ENCODE measurements at places on chromosomes 2 and 18.

DNA sequence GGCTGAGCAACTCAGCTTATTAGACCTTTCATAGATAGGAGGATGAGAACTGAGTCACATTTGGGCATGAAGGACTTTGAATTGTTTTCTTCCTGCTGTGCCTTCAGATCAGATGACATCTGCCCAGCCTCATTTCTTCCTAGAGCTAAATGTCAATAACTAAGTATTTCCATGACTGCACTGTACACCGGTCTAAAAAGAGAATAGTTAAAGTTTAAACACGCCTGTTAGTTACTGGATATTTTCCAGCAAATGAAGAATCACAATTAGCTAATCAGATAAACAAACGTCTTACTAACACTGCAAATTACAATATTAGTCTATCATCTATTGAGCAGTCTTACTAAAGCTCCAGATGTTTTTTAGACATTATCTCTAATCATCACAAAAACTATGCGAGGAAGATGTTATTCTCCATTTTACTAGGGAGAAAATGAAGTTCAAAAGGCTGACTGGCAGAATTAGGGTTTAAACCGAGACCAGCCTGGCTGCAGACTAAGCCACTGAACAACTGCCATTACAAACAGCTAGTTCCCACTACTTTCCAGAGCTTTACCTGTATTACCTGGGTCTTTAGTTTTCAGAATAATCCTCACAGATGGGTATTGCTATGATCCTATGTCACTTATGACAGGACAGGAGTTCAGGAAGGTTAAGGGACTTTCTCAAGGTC, 69.4 kb upstream of the ZNF397 start:
- DNase-seq, result no peak

DNA sequence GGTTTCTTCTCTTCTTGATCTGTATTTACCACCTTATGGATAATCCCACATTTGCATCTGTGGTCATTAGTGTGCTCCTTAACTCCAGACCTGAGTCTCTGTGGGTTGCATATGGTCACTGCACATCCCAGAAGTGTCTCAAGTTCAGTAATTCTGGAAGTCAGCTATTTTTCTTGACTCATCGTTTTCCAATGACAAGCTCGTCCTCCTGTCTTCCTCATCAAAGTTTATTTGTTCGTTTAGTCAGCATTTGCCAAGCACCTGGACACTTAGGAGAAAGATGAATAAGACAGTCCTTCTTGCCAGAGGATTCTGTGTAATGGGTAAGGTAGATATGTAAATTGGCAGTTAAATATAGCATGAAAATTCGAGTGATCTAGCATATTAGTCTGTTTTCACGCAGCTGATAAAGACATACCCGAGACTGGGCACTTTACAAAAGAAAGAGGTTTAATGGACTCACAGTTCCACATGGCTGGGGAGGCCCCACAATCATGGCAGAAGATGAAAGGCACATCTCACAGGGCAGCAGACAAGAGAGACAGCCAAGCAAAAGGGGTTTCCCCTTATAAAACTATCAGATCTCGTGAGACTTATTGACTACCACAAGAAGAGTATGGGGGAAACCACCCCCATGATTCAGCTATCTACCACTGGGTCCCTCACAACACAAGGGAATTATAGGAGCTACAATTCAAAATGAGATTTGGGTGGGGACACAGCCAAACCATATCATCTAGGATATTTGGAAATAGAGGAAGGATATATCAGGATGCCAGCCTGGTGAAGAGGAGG, 19.4 kb downstream of the FASTKD2 start:
- DNase-seq, result no peak

GRCh38 chr2:10407841-10408648, 40.1 kb downstream of the ODC1 start:
- DNase-seq, result no peak

GRCh38 chr2:65595630-65596029, 163.2 kb upstream of the SPRED2 start:
- no peak for DNase-seq

- no peak for DNase-seq
Observed at GRCh38 chr2:197037863-197038398, 111.4 kb upstream of the PGAP1 start.

- no peak for DNase-seq
Observed at GRCh38 chr18:62379051-62379450, 53.9 kb downstream of the TNFRSF11A start.
